ENCODE measurements at places on chromosomes 3 and 15.
A peak's percentile ranks its signal among the peaks of the same experiment; 100 is the strongest.

DNA sequence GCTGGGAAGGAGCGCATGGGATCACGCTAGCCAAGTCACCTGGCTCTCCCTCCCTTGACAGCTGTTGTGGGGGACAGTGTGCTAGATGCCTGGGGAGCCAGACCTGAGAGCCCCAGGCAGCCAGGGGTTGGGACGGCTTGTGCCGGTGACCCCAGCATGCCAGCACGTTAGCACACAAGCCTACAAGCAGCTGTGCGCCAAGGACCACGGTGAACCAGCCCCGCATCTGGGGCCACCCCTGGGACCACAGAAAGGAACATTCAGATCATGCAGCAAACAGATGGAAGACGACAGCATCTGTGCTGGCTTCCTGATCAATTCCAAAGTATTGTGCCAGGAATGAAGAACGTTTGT, 64.8 kb downstream of the NTRK3 start:
- no peak for DNase-seq

GRCh38 chr3:147407498-147408187, 1.3 kb upstream of the ZIC4 start:
- DNase-seq, result no peak

DNA sequence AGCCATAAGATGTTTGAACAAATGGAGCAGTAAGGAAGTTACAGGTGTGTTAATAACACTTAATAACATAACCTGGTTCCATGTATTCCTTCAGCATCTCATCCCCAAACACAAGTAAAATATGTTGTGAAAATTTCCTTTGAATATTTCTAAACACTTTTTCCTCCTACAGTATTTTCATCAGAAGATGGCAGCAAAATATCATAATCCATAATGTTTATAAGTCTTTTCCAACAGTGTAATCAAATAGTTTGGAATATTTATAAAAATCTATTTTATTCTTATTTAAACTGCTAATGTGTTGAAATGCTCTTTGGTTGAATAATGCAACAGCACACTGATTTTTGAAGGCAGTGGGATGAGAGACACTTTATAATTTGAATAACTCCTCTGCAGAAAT, 1020.5 kb downstream of the OTOL1 start:
- DNase-seq, result no peak

DNA sequence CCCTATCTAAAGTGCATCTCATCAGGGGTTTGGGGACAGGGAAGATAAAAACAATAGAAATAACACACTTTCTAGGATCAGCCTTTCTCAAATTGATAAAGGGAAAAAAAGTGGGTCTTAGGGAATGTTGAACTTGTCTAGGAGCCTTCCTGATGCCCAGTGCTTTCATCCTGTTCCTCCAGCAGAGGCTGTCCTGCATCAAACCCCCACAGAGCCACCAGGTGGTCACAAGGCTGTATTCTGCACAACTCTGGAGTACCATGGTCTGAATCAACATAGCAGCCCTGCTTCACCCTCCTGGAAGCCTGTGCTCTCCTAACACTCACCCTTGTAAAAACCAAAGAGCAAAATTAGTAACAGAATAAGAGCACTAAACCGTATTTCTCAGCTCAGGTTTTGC, 118.5 kb upstream of the SLC25A36 start:
- DNase-seq, result no peak

GRCh38 chr3:188051801-188052168, 102.2 kb upstream of the LPP start:
- DNase-seq, result no peak

DNA sequence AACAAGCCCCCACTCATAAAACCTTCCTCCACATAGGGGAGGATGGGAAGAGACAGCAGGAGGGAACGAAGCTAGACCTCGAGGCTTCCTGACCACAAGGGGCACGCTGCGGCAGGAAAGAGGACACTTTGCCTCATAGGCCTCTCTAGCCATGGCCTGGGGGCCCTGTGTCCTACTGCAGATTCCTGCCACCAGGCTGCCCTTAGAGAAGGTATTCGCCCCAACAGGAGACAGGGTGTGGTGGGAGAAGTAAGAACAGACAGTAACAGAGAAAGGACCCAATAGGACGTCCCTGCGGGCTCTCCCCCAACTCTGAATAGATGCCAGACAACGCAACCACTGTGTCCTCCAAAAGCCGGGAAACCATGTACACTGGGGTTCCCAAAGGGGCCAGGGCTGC, 36.8 kb downstream of the ADCY5 start:
- DNase-seq, result no peak

DNA sequence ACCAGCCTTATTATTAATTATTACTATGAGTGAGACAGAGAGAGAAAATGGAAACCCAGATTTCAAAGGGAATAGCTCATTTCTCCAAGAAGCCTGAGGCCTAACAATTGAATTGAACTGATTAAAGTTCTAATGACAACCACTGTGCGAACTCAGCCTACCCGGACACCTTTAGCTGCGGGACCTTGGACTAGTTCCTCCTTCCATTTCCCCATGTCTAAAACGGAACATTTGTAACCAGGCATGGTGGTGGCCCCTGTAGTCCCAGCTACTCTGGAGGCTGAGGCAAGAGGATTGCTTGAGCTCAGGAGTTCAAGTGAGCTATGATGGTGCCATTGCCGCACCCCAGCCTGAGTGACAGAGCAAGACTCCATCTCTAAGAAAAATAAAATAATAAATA, 16.4 kb upstream of the RTP2 start:
- no peak for DNase-seq

DNA sequence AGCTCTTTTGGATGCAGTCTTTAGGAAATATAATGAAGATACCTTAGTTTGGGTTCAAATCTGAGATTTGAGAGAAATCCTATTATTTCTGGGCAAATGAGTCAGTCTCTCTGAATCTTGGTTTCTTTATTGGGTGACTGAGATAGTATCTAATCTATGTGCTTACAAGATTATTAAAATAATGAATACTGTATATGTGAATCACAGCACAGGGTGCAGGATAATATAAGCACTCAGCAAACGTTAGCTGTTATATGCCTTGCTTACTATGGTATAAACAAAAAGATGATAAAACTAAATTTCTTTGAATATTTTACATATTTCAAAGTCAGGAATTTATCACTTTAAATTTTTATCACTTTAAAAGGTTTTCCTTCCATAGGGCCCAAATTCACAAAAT, 29.6 kb downstream of the FGF7 start:
- no peak for DNase-seq

- DNase-seq, result no peak
Measured at GRCh38 chr3:146280864-146281263, 30.0 kb upstream of the PLSCR4 start.

DNA sequence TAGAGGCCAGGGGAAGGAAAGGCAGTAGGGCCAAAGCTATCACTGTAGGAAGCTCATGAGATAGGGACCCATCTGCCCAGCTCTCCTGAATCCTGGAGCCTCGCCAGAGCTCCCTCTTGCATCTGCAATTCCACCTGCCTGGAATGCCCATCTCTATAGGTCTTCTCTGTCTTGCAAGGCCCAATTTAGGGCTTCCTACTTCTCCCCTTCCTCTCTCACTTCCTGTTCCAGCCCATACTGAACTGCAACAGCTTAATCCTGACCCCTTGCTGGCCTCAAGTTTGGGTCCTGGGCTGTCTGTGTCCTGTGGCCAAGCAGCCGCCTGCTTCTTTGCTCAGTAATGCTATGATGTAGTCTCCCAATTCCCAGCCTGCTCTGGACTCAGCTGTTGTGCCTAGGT, 3.6 kb upstream of the PTPN23 start:
- DNase-seq, result no peak

DNA sequence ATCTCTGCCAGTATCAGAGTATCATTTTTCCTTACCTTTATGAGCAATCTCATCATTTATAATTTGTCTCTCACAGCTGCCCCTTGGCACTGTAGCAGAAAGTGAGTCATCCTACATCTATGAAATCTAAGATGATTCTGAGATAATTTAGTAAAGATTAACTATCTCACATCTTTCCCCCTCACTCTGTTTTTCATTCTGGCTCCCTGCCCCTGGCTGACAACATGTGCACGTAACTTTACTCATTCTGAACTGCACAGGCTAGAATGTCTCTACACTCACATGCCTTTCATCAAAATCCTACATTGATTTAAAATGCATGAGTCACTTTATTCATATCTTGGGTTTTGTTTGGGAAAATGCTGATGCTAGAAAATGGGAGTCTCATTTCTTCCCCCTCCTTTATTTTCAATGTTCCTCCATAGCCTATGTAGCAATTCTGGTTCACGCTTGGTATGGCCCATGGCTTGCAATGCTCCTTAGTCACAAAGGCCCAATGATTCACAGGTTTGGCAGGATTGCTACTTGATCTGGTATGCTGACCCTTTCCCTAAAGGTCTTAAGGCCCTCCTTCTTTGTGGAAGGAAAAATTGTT, 838.5 kb downstream of the TUSC7 start:
- DNase-seq, result no peak

GRCh38 chr15:85408270-85408746, 27.9 kb downstream of the AKAP13 start:
- no peak for DNase-seq

- no peak for DNase-seq
Measured at GRCh38 chr15:36914960-36915808, 185.2 kb downstream of the MEIS2 start.

DNA sequence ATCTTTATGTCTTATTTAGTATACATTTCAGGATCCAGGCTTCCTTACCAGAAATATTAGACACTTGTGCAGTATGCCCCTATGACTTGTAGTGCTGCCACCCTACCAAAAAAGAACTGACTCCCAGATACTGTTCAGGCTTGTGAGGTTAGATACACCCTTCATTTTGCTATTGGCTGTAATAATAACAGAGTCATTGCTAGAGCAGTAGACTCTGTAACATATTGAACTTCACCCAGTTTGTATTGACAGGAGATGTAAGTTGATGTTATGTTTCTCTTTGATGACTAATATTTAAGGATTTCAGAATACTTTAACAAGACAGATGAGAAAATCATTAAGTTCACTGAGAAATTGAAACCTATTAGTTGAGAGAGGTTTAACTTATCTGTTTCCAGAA, 32.9 kb downstream of the RNF111 start:
- no peak for DNase-seq

DNA sequence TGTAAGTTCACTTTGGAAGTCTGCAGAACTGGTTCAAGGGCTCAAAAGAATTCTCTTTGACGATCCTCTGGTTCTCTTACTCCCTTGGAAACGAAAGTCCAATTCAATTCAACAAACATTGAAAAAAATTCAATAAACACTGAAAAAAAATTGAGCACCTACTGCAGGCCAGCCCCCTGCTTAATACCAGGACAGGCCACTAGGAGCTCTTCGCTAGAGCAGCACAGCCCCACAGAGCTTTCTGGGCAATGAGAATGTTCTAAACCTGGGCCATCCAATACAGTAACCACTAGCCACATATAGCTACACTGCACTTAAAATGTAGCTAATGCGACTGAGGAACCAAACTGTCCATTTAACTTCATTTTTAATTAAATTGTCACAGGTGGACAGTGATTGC, 50.4 kb upstream of the DCLK3 start:
- no peak for DNase-seq

GRCh38 chr15:97317163-97317562, 643.3 kb upstream of the ARRDC4 start:
- no peak for DNase-seq

DNA sequence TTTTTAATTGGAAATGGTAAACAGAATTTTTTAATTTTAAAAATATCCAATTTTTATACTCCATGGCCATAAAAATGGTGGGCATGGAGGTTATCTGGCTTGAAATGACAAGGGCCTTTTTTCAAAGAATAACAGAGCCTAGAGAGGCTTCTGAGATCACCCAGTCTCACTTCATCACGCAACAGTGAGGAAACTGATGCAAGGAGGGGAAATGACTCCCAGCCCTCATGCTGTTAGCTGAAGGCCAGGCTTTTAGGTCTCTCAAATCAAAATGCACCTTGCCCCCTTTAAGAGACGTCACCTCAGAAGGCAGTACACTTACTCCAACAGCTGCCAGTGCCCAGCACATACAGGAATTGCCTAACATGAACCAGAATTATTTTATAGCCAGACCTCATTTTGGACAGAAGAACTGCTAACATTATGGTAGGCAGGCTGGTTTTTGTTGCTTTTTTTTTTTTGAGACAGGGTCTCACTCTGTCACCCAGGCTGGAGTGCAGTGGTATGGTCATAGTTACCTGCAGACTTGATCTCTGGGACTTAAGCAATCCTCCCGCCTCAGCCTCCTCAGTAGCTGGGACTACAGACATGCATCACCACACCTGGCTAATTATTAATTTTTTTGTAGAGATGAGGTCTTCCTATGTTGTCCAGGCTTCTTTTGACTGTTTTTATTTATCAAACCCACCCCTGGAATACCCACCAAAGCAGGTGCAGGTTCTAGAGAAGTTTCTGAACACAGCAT, 9.1 kb downstream of the RAB43 start:
- no peak for DNase-seq

DNA sequence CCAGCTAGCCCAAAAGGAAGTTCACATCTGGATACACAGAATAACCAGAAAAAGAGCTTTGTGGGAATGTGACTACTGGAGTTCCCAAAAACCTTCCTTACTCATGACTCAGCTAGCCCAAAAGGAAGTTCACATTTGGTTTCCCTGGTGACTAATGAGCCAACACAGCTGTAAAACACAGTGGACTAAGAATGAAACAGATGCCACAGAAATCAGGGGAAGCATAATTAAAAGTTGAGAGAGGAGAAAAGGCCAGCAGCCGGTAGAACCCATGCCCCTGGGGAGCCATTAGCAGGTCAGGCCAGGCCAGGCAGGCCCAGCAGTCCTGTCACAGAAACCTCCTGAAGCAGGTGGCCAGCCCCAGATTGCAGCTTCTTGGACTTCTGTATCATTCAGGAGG, 130.3 kb downstream of the GHSR start:
- DNase-seq, result peak; percentile 40

DNA sequence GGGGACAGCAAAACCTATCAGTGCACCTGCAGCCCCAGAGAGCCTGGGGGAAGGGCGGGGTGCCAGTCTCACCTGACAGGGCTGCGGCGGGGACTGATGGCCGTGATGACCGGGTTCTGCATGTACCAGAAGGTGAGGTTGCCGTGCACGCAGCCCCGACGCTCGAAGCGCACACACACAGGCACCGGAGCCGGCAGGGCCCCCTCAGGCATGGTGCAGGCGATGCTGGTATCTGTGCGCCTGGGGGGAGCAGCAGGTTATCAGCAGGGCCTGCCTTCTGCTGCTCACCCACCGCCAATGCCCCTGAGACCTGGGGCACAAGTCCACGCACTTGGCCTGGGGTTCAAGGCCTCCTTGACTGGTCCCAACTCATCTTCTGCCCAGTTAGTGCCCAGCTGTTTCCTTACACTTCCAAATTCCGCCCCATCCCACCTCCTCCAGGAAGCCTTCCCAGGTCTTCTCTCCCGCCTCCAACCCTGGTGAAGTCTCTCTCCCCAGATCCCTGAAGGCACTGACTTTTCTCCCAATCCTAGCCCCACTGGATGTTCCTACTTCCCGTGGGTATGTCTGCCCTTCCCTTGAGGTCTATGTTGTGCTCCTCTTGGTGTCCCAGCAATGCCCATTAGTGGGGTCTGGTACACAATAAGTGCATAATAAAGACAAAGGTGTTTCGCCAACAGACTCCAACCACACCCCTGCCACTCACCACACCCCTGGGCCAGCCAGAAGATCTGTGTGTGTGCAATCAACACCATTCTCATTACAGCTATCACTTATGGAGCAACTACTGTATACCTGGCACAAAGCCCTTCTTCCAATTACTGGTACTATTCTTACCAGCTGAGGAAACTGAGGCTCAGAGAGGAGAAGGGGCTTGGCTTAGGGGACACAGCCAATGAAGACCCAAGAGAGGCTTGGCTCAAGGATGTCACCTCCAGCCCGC, 28.9 kb downstream of the H1-8 start:
- DNase-seq, result no peak

GRCh38 chr3:1600206-1600605, 498.5 kb upstream of the CNTN4 start:
- no peak for DNase-seq

GRCh38 chr3:38560996-38561717, 65.0 kb downstream of the EXOG start:
- no peak for DNase-seq
